Stromal cell of bone marrow (primary cell): ENCODE measurements at places on chromosomes 2 and 18.

DNA sequence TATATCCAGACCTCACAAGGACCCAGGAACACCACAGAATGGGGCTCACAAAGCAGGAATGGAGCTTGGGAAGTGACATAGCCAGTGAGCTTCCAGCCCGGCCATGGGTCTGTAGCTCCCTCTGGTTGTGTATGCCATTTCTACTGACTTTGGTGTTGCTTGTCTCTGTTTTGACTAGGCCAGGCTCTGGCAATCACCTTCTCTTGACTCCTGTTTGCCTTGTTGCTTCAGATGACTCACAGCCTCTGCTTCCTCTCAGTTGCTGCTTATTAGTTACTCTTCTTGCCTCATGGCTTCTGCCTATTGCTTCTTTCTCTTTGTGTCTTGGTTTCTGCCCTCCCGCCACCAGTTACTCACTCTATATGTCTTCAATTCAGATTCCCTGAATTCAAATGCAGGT lies 15.8 kb upstream of the IER3IP1 start:
- DNase-seq, result no peak

GRCh38 chr2:221437056-221437455 lies 135.0 kb downstream of the EPHA4 start:
- DNase-seq, result no peak

GRCh38 chr18:62778976-62779869 lies 63.9 kb downstream of the PHLPP1 start:
- DNase-seq, result no peak

GRCh38 chr2:119873350-119874315 lies 113.9 kb downstream of the PTPN4 start:
- no peak for DNase-seq

DNA sequence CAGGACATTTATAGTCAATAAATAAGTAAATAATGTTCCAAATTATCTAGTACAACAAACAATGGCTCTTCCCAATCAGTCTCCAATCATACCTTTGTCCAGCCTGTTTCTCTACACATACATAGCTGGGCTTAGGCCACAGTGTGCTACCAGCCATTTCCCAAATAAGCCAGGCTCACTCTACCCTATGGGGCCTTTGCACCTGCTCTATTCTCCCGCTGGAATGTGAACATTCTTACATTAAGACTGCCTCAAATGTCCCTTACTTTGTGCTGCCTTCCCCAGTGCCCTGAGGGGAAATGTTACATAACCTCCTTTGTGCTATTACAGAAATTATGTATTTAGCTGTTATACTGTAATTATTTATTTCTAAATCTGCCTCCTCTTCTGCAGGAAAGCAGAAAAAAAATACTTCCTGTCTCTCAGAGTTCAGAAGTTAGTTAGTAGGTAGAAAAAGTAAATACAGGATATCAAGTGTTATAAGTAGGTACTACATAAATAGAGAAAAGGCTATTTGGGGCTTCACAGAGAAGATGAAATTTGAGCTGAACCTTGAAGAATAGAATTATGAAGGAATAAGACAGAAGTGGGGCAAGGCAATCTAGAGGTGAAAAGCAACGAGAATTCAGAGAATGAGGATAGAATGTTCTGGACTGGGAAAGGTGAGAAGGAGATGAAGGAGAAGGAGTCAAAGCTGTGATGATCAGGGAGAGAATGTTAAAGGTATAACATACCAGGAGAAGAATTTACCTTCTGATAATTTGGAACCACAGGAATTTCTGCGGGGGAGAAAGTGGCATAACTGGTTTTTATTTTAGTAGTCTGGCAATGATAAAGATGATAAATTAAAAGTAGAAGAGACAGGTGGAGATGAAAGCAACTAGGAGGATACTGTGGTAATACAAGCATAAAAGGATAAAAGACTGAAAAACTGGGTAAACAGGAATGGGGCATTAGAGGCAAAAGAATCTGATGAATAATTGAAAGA lies 37.0 kb downstream of the ROCK1 start:
- no peak for DNase-seq

GRCh38 chr2:147017951-147018645 lies 826.7 kb upstream of the ACVR2A start:
- no peak for DNase-seq

GRCh38 chr2:63827749-63828148 lies 13.9 kb upstream of the UGP2 start:
- no peak for DNase-seq

GRCh38 chr2:65297544-65297943 lies 69.9 kb downstream of the ACTR2 start:
- DNase-seq, result no peak

- DNase-seq, result no peak
These were observed 18.7 kb upstream of the ATOH8 start for GRCh38 chr2:85734942-85735608.

DNA sequence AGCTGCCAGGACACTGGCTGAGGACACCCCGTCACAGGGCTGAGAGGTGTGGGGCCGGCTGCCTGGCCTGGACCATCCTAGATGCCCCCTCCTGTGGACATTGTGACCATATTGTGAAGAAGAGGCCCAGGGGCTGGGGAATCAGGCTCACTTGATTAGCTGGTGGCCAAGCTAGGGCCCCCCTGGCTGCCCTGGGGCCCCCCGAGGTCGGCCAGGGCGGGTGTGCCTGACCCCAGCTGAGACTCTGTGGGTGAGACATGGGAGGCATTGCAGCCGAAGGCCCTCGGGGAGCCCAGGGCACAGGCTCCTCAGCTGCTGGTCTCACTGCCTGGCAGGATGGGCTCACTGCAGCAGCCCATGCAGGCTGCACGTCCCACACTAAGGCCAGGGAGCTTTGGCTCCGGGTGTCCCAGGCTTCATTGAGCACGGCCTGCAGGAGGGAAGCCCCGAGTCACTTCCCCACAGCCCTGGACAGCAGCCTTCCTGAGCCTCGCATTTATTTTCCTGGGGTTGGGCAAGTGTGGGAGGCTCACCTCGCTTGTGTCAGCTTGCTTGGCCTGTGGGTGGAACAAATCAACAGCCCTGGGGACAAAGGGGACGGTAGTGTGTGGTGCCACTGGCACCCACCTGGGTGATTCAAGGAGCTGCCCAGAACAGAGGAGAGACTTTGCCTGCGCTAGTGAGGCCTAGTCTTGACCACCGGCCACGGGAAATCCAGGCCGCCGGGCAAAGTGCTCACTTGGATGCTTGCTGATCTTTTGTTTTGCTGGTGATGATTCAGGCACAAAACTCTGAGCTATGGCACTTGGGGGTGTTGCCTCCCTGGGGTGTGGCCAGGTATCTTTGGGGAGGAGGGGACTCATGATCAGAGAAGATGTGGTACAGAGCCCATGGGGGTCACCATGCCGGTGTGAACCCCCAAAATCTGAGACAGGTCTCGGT lies 1.3 kb downstream of the GAL3ST2 start:
- DNase-seq, result no peak

DNA sequence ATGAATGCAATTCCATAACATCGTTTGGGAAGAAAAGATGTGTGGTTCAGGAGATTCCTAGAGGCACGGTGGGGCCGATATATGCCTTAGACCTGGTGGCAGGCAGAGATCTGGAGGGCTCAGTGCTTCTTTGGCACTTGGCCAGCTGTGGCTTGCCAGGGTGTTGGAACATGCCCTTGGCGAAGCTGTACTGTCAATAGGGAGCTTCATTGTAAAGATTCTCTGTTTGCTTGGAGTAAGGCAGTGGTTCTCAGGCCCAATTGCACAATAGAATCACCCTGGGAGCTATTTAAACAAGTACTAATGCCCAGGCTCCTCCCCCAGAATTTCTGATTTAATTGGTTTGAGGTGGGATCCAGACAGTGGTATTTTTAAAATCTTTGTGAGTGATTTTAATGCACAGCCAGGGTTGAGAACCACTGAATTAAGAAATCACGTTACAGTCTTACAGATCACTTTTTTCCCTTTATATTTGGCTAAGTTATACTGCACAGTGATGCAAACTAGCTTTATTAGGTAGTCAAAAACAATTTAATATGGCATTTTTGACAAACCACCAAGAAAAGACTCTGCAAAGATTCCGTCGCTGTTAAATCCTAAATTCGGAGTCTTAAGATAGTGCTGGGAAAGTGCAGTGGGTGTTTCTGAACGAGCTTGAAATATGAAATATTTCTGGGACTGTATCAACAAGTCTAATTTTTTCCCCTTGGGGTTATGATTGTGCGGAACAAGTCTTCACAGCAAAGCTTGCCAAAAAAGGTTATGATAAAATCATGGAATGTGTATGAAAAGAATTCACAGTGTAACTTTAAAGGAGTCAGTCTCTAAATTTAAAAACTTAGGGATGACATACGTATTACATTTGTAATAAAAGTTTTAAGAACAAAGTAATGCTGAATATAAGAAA lies 78.0 kb downstream of the CRIM1 start:
- peak; percentile 45 for DNase-seq

GRCh38 chr2:25854613-25855012 lies 23.7 kb downstream of the ASXL2 start:
- no peak for DNase-seq

GRCh38 chr2:103823847-103824246 lies 1030.1 kb upstream of the POU3F3 start:
- DNase-seq, result no peak
